Smooth muscle cell of the brain vasculature (primary cell): ENCODE measurements at places on chromosomes 2 and 18.
A peak's percentile ranks its signal among the peaks of the same experiment; 100 is the strongest.

DNA sequence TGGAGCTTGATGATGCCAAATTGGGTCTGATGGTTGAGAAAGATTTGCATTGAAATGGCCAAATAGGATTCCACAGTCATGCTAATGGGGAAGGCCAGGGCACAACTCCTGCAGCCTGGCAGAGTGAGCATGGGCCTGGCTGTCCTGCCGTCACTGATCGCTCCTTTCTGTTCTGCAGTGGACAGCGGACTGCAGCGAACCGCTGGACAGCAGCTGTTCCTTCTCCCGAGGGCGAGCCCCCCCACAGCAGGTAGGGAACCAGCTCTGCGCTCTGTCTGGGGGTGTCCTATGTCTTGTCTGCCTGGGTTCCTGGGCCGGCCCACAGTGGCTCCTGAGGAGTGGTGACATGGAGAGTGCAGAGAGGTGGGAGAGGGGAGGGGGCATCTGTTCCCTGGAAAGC, 97.6 kb downstream of the CTIF start:
- DNase-seq = no peak

DNA sequence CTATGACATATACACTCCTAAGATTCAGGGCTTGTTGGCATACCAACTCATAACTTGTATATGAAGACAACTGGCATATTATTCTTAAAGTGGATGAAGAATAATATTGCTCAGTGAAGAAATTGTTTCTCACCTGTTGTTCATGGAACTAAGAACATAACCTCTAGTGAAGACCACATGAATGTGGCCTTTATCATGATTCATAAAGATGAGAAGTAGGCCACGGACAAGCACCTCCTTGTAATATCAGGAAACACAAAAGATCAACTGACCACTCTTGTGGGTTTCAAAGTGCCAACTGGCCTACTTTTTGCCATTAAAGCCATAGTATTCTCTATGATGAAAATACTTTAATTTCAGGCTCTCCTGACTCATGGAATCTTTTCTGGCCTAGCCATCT, 407.4 kb downstream of the GRB14 start:
- no peak for DNase-seq

DNA sequence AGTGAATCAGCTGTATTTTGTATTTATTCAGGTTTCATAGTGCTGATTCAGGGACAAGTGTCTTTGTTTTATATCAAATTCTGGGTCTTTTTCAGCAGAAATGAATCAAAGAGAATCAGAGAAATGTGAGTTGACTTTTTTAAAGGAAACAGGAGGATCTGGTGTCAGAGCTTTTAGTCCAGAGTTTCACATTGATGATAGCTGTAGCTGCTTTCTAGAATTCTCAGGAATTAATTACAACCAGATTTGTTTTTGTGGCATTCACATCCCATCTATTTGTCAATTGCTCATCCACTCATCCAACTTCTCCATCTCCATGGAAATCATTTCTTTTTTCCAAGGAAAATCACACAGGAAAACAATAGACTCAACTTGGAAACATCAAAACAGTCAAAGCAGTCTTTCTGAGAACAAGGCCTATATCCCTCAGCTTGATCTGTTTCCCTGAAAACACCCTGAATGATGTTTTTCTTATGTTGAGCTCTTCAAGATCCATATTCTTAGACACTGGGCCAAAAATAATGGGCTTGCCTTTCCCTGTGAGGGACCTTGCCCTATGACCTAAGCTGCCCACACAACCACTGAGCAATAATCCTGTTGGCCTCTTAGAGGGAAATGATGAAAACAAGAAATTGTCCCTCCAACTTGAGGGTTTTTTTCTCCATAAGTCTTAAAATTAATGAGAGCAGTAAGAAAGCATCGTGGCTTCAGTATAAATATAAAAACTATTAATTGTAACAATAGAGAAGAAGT, 249.5 kb upstream of the FN1 start:
- peak; percentile 70 for DNase-seq

- DNase-seq = no peak
Observed at GRCh38 chr2:8412586-8412985, 269.3 kb upstream of the ID2 start.

DNA sequence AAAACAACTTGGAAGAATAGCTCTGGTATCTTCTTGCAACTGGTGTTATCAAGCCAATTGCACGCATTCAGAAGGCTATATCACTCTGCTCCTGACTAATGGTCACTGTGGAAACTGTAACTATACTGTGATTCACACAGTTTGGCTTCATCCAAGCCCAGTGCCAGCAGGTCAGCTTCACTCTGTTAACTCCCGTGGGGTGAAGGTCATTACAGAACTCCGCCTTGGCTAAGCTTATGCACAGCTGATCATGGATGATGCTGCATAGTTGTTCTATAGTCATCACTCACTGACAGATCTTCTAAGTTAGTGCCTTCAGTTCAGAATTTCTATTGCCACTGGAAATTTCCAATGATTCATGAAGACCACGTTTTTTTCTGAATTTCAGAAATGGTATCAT, 497.2 kb upstream of the NETO1 start:
- DNase-seq = peak; percentile 26

DNA sequence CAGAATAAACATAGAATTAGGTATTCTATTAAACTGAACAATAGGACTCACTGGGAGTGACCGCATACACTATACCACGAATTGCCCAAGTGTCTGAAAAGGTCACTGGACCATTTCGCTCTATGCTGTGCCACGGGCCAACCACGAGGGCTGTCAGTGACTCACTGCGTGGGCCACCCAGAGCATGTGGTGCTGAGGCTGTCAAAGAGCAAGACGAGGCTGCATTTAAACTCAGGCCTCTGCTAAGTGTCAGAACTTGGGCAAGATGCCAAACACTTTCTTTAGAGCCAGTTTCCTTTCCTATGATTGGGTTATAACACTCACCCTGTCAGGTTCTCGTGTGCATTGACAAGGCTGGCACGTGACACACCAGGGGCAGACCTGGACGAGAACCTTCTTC, 97.5 kb downstream of the SH3YL1 start:
- DNase-seq = no peak

DNA sequence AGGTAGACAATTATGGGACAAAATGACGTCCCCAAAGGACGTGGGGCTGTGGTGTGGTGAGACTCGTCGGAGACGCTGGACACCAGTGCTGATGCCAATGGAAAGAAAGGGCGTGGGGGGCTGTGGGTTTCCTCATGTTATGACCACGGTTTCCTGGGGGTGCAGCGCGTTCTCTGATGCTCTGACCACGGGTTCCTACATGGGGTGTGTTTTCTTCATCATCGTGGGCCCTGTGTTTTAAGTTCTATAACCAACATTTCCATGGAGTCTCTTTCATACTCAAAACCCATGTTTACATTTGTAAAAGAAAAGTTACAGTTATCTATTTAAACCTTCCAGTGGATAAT, 141.6 kb downstream of the RTP5 start:
- no peak for DNase-seq

DNA sequence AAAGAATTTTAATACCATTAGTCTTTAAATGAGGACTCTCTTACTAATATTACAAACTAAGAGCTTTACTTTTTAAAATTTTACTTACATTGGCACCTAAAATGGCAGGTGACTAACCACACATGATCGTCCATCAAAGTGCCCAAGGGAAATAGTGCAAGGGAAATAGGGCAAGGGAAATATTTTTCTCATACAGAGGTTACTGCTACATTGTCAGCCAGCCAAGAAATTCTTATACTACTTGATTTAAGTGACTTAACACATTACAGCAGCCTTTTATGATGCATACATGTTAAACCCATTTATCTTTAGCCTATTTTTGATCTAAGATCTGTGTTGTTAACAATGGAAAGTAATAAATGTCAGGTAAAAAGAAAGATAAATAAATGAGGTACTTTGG, 587.2 kb upstream of the PKDCC start:
- no peak for DNase-seq

DNA sequence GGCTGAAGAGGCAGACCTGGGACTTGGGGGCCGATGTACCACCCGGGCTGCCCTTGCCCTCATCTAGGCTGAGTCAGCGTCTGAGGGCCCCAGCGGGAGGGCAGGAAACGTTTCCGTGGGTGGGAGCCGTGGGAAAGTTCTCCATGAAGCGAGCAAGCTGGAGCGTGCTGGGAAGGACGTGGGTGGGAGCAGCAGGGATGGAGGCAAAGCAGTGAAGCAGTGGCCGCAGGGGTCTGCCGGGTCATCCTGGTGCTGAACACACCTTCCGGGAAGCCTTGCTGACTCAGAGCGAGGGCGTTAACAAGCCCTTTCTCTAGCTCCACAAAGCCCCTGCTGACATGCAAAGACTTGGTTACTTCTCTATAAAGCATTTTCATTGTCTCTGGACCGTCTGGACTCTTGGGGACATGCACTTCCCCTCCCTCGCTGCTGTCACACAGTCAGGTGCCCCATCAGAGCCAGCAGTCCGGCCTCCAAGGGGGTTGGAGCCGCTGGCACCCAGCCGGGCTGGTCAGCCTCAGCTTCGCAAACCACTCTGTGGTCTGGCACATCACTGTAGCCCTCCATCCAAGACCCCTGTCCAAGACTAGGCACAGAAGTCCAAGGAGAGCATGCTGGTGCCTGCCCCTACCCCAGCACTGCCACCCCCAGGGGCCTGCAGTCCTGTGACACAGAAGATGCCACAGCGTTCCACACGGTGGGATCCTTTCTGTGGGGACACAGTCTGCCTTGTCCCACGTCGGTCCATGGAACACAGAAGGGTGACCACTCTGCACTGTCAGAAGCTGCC, 115.1 kb upstream of the GPC1 start:
- peak; percentile 94 for DNase-seq

- no peak for DNase-seq
Observed at GRCh38 chr2:26891-27290, 19.4 kb downstream of the FAM110C start.

DNA sequence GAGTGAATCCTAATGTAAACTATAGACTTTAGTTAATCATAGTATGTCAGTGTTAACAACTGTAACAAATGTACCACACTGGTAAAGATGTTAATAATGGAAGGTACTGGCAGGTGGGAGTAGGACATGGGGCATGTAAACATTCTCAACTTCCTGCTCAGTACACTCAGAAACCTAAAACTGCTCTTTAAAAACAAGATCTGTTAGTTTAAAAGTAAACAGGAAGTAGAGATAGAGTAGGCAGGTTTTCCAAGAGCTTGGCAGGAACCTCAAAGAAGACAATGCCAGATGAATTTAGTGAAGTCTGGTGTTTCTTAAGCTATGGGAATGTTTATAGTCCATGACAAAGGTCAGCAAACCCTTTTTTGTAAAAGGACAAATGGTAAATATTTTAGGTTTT, 46.6 kb downstream of the CCDC138 start:
- DNase-seq = no peak

DNA sequence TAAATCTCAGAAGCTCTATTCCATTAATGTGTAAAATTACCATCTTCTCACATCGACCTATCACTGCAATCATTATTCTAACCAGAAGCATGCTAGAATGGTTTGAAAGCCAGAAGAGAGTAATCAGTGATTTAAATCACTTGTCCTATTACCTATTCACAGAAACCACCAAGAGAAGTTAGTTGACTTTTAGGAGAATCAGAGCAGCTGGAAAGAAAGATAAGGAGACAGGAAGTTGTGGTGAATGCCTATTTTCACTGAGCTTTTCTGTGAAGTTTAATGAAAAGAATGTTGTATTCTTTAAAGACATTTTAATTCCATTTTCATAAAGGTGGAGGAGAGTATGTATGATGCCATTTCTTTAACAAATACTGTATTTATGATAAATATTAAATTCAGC, 352.6 kb upstream of the CRIM1 start:
- no peak for DNase-seq

- no peak for DNase-seq
Observed at GRCh38 chr2:160505256-160505655, 11.6 kb upstream of the RBMS1 start.

GRCh38 chr2:203973000-203973399, 36.4 kb downstream of the ICOS start:
- no peak for DNase-seq

DNA sequence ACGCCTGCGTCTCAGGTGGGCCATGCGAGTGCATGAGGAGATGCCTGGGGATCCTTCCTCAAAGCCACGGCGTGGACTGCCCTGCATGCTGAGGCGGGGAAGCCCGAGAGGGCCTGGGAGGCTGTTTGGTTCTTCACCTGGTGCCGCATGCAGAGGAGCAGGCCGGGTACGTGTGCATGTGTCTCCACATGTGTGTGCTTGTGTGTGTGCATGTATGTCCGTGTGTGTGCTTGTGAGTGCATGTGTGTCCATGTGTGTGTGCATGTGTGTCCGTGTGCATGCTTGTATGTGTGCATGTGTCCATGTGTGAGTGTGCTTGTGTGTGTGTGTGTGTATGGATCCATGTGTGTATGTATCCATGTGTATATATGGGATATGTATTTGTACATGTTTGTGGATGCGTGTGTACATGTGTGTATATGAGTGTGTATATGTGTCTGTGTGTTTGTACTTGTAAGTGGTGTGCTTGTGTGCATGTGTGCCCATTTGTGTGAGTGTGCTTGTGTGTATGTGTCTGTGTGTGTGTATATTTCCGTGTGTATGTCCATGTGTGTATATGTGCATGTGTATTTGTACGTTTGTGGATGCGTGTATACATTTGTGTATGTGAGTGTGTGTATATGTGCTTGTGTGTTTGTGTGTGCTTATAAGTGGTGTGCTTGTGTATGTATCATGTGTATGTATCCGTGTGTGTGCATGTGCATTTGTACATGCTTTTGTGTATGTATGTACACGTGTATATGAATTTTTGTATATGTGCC, 79.0 kb downstream of the PTGR3 start:
- no peak for DNase-seq

DNA sequence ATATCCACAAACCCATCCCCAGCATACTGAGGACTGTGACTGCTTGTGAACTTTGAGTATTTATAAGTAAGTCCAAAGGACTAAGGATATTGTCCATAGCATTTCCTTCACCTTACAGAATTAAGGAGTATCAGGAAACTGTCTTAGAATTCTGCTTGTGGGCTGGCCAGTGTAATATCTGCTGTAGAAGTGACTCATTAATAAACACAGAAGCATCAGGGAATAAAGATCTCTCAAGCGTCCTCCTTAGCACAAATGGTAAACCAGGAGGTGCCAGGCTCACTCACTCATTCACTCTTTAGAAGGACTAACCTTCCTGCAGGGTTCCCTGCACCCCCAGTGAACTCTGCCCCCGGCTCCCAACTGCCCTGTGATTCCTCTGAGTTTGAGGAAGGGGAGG, 31.0 kb downstream of the CCDC68 start:
- DNase-seq = no peak

- DNase-seq = no peak
Observed at GRCh38 chr2:24482251-24482971, 8.6 kb upstream of the NCOA1 start.

DNA sequence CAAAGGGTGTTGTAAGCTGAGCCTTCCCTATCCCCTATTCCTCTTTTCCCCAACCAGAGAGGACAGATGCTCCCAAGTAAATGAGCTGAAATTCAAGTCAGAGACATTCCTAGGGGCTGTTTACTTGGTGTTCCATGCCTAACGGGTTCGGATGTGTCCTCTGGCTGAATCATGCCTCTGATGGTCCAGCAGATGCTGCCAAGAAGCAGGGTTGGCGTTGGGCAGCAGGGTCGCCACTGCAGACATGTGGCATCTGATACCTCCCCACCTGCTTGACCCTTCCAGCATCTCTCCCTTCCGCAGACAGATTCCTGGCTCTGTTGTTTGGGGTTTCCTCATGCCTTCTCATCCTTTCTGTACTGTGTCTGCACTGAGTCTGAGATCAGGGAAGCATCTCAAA, 108.3 kb downstream of the HNRNPLL start:
- DNase-seq = no peak
